ENCODE measurements at places on chromosomes 2 and 18.

- peak; percentile 86 for DNase-seq
These were observed 6.3 kb downstream of the SNORC start for GRCh38 chr2:232876161-232876977.

DNA sequence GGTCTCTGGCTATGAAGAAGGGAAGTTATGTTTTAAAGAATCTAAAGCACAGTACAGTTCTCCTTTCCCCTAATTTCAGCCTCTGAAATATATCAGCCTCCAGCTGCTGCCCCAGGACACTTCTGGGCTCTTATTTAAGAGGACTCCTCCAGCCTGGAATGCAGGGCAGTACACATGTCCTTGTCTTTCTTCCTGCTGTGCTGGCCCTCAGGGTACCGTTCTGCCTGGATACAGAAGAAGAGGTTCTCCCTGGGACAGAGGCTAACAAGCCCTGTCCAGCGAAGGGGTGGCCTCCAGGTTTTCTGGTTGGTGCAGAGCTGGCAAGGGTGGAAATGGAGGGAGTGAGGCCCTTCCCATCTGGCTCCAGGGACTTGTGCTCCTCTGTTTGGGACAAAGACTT lies 22.1 kb downstream of the MLPH start:
- DNase-seq: no peak

- DNase-seq: no peak
These were observed 241.5 kb downstream of the SATB2 start for GRCh38 chr2:199216253-199216652.

DNA sequence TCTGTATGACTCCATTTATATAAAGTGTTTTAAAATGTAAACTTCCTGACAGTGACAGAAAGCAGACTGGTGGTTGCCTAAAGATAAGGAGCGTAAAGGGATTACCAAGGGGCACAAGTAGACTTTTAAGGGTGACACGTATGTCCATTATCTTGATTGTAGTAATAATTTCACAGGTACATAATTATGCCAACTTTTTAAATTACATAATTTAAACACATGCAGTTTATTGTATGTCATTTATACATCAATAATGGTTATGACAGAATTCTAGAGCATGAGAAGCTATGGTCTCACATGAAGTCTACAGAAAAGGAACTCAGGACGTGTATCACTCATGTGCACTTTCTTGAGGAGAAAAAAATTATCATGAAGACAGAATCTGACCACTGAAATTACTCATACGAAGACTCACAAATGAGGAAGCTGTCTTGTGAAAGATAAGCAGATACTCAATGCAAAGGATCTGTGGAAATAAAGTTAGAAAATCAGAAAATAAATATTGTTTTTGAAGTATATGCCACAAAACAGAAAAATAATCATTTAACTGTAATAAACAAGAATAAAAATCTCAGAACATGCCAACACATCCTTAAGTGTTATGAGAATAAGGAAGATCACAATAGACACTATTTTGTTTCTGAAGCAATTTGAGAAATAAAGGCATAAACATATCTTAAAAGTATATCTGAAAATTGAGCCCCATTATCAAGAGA lies 84.4 kb downstream of the TMEM131 start:
- no peak for DNase-seq

DNA sequence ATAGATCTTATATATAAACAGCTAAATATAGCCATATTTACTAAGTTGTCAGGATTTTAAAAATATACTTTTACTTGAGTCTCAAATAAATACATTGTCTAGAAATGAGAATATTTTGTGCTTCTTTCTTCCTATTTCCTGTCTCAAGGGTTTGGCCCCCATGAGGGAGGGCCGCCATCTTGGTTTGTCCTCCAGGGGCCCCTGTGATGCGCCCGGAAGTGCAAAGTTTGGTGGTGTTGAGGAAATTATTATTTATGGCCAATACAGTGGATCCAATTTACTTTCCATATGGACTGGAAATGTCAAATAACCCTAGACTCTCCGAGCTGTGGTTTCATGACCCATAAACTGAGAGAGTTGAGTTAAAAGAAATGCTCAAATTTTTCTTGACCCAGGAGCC lies 104.7 kb upstream of the OTOS start:
- DNase-seq: no peak

DNA sequence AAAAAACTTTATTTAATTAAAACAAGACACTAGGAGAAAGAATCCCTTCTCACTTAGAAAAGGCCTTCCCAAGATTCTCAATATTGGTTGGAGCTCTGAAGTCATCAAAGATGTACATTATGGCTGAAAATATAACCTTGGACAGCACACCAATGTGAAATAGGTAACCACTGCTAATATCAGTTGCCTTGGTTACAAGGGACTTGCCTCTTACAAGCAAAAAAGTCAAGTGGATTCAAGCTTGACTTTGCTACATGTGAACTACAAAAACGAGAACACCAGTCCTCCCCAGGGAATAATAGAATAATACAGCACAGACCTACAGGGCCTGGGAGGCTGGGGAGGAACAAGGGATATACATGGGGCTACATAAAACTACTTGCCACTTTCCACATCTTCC lies 46.1 kb downstream of the NABP1 start:
- DNase-seq: no peak

DNA sequence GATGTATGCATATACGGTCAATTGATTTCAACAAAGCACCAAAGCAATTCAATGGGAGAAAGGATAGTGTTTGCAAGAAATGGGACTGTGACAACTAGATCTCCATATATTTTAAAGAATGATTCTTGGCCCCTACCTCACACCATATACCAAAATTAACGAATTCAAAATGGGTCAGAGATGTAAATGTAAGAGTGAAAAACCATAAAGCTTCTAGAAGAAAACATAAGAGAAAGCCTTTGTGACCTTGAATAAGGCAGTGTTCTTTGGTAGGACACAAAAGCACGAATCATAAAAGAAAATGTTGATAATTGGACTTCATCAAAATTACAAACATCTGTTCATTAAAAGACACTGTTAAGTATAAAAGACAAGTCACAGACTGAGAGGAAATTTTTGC lies 5.0 kb upstream of the PROC start:
- DNase-seq: no peak

DNA sequence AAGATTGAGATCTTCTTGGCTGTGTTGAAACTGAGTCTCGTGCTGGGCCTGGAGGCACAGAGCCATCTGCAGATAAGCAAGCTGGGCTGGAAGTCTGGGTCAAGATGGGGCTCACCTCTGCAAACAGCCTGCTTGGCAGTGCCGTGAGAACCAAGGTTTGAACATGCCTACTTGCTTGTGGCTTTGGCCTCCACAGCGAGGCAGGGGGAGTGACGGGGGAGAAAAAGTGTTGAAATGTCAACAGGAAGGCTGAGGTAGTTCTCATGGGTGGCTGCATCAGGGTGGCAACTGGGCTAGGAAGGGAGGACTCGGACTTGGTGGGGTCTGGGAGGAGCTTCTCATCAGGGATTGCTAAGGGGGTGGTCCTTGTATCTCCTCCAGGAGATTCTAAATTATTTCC lies 99.7 kb downstream of the THNSL2 start:
- no peak for DNase-seq

DNA sequence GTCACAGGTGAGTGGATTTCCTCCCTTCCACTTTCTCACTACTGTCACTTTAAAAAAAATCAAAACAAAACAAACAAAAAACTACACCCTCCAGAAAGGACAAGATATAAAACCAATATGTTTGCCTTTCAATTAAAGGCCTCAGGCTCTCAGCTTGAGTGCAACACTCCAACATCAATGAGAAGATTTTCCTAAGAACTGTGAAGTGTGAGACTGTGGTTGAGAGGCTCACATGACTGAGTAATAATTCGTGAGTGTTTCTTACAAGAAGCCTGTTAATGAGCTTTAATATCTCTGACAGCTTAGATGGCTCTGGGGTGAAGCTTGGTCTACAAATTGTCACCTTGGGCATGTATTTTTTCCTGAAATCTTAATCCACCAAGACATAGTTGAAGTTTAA lies 216.1 kb downstream of the ETAA1 start:
- no peak for DNase-seq
